ENCODE measurements at places on chromosomes 11 and 22.

DNA sequence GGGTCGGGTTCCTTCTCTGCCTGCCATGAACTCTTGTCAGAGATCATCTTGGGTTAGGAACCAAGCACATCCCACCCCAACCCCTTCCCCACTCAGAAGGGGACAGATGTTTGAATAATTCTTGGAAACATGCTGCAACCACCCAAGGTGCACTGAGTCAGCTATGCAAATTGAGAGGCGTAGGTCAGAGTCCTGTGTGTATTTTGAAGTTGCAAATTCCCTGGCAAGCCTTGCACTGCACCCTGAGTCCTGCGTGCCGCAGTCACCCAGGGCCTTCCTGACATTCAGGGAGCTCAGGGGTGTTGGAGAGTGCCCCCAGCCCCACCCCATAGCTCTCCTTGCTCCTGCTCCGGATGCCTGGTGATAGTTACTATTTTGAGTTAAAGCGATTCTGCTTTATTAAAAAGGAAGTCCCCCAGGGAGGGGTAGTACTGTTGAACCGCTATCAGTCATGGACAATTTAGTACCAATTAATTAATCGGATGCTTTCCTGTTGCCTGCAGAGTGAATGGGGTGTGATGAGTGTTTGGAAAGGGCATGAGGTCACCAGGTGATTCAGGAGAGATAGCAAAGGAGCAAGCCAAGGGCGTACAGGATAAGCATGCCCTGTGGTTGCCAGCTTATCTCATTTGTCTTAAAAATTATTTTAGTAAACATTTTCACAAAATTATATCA, 123.7 kb downstream of the GRIK4 start:
- no peak for DNase-seq

DNA sequence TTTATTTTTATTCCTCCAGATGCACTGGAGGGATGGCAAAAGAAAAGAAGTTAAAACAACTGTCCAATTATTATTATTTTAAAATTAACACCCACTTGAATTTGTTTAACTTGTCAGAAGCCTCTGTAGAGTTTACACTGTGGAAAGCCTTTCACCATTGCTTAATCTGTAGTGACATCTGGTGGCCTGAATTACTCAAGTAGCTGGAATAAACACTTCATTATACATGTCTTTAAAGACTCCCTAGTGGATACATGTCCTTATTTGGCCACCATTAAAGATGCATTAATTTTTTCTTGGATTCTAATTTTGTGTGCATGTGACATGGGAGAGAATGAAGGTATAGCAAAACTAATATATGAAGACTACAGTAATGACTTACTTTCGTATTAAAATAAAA, 1496.5 kb downstream of the FAM181B start:
- DNase-seq: peak; percentile 0

GRCh38 chr11:102085864-102086551, 24.2 kb upstream of the YAP1 start:
- DNase-seq: no peak

DNA sequence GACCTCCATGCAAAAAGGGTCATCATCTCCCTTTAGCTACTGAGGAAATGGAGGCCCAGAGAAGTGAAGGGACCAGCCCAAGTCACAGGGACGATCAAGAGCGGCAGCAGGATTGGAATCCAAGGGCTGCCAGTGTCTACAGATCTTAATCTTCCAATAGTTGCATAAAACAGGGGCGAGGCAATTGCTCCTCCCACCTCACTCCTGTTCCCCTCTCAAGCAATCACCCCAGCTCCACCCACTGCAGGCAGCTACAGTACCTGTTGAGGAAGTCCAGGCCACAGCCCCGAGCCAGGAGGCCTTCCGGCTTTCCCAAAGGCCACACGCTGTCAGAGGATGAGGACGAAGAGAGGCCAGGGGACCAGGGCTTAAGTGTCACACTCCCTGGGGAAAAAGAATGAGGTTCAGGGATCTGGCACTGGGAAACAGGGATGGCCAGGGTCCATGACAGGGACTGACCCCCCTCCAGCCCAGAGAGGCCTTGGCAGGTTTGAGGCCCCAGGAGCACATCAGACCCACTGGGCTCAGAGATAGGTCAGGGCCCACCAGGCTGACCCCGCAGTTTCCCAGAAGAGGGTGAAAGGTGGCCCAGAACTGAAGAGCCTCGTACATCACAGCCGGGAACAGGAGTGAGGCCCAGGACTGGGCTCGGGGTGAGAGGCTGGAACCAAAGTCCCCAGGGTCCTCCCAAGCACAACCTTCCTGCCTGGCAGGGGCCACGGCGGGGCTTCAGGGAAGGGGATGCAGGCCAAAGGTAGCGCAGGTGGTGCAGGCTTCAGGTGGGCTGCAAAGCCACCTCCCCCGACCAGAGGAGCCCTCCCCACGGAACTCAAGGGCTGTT, 16.4 kb upstream of the MFNG start:
- no peak for DNase-seq

DNA sequence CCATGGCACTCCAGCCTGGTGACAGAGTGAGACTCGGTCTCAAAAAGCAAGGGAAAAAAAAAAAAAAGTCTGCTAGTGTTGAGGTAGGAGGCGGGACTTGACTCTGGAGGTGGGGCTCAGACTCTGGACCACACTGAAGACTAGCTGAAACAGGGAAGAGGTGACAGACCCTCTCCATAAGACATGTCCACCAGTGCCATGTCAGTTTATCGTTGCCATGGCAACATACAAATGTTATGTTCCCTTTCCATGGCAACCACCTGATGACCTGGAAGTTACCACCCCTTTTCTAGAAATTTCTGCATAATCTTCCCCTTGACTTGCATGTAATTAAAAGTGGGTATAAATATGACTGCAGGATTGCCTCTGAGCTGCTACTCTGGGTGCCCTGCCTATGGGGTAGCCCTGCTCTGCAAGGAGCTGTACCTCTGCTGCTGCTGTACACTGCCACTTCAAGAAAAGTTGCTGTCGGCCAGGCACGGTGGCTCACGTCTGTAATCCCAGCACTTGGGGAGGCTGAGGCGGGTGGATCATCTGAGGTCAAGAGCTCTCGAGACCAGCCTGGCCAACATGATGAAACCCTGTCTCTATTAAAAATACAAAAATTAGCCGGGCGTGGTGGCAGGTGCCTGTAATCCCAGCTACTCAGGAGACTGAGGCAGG, 55.1 kb downstream of the KIAA1671 start:
- DNase-seq: no peak
